ENCODE measurements at places on chromosomes 1 and 21.

DNA sequence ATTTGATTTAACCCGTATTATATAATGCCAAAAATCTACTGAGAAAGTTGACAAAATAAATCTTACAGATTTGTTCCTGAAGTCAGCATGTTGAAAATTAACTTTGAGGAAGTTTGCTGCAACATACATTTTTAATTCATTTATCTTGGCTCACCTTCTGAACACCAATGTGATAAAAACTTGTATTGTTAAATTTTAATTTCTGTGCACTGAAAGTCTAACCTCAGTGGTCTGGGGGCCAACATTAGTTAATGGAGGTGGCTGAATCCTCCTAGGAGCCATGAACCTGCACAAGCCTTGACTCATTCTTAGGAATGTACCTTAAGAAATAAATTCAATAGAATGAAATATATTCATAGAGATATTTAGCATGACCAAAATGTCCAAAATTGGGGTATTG lies 95.3 kb downstream of the ADSS2 start:
- no peak for DNase-seq

DNA sequence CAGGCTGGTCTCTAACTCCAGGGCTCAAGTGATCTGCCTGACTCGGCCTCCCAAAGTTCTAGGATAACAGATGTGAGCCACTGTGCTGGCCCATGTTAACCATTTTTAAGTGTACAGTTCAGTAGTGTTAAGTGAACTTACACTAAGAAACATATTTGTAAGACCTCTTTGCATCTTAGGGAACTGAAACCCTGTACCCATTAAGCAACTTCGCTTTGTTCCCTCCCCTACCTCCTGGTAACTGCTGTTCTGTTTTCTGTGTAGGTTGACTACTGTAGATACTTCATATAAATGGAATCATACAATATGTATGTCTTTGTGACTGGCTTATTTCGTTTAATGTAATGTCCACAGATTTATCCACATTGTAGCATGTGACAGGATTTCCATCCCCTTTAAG lies 11.0 kb downstream of the NUDC start:
- DNase-seq = no peak

DNA sequence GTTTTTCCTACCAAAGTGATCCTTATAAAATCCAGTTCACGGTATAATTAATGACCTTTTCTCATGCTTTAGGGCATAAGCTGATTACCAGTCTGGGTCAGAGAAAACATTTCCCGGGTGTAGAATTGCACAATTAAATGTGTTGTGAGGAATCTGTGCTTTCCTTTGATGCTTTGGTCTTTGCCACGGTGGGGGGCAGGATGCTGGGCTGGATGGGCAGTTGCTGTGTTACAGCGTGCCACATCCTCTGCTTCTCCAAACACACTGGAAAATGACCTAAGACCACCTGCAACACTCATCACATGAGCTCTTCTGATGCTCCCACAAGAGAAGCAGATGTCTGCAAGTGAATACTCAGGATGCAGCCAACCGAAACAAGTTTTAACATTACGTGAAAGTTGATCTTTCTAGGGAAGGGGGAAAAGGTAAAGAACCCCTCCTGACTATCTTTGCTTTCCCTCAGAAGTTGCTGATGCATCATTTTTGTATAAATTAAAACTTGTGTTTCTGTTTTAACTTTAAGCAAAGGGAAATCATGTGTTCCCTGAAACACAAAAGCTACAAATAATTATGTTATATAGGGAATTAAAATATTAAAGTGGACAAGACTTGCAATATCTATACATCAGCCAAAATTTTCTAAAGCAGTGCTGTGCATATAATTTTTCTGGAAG lies 515.3 kb upstream of the NR5A2 start:
- DNase-seq = peak; percentile 45

GRCh38 chr1:185535621-185536020 lies 198.6 kb upstream of the HMCN1 start:
- no peak for DNase-seq

GRCh38 chr1:63866084-63866483 lies 92.3 kb downstream of the ROR1 start:
- DNase-seq = no peak

DNA sequence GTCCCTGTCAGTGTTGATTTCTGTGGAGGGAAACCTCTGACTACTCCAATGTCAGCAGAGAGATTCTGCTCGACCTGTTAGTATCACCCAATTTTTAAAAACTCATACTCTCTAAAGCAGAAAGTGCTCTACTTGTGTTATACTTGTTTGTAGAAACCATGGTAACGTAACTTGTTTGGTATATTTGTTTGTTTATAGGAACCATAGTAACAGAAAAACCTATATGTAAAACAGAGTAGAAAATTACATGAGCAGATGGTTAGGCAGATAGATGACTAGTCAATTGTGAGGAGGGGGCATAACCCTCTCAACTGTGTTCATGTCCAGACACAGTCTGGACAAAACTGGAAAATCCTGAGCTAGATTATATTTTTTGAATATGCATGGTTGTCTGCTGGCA lies 6.7 kb downstream of the TRIM45 start:
- DNase-seq = peak; percentile 56

DNA sequence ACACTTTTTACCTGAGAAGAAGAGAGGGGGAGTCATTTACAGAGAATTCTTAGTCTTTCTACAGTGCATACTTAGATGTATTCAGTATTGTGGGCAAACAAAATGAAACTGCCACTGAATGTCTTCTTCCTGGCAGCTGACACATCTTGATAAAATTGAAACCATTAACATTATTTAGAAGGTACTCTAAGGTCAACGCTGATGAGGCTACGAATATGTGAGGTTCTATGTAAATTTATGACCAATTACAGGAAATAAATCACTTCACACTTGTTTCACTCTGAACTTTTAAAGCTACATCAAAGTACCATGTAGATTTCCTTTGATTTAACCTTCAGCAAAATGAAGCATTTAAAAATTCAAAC lies 51.3 kb upstream of the GFI1 start:
- DNase-seq = no peak

DNA sequence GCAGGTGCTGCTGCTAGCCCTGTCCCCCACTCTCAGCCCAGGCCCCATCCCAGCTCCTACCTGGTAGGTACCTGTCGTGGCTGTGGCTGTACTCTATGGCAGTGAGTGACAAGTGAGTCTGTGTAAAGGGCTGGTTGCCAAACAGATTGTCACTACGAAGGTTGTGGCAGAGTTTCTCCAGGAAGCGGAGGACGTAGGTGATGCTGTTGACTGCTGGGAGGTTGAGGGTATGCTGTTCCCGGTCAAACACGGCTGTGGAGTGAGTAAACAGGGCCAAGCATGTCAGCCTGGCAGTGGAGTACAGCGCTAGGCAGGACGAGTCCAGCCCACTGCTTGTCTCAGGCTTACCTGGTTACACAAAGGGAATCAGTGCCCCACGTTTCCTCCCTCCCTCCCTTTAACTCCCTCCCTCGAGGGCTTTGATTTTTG lies 24.8 kb upstream of the SLFNL1 start:
- no peak for DNase-seq

DNA sequence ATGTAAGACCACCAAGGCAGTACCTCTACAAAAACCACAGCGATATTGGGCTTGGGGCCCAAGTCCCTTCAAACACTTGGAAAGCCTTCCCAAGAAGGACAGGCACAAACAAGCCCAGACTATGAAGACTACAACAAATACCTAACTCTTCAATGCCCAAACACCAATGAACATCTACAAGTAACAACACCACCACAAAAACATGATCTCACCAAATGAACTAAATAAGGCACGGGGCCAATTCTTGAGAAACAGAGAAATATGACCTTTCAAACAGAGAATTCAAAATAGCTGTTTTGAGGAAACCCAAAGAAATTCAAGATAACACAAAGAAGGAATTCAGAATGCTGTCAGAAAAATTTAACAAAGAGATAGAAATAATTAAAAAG lies 86.8 kb downstream of the COL24A1 start:
- no peak for DNase-seq

- DNase-seq = no peak
Observed at GRCh38 chr1:7026169-7026568, 240.9 kb downstream of the CAMTA1 start.
